ENCODE measurements at places on chromosomes 4 and X.

DNA sequence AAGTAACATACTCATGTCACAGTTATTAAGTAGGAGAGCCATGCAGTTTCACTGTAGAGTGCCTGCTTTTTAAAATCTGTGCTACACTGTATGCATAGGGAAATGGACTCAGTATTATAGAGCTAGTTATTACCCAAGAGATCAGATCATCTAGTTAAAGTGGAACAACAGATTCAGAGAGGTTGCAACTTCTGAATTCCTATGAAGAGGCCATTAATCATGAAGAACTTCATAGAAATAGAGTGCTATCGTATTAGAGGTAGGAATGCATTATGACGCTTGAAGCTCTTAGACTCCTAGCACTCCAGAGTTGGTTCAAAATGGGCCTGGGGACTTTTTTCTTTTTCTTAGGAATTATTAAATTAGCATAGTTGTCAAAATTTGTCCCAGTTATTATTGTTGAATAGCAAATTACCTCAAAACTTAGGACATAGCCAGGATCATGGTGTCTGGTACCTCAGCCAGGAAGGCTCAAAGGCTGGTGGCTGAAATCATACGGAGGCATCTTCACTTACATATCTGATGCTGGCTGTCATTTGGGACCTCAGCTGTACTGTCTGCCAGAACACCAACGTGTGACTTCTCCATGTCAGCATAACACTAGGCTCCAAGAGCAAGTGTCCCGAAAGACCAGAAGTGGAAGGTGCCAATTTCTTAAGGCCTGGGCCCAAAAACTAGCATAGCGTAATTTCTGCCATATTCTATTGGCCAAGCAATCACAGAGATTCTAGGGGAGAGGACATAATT lies 125.7 kb downstream of the STAG2 start:
- DNase-seq = no peak

- DNase-seq = no peak
These were observed 173.7 kb upstream of the LEF1 start for GRCh38 chr4:108342325-108342970.

DNA sequence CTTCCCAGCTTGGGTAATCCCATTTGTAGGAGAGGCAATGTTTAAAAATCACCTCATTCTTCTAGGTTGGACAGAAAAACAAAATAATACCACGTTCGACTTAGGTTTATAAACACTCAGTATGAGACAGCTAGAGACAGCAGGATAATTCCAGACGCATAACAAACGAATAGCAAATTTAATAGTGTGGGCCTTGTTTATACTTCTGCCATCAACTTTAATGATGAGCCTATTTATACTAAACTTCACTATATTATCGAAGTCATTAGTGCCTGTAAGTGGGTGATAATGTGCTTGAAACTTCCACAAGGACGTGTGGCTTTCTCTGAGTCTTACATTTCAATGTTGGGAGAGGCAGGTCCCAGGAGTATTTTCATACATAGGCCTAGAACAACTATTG lies 255.7 kb upstream of the PPARGC1A start:
- no peak for DNase-seq

GRCh38 chrX:140389331-140389730 lies 115.5 kb downstream of the SOX3 start:
- no peak for DNase-seq

DNA sequence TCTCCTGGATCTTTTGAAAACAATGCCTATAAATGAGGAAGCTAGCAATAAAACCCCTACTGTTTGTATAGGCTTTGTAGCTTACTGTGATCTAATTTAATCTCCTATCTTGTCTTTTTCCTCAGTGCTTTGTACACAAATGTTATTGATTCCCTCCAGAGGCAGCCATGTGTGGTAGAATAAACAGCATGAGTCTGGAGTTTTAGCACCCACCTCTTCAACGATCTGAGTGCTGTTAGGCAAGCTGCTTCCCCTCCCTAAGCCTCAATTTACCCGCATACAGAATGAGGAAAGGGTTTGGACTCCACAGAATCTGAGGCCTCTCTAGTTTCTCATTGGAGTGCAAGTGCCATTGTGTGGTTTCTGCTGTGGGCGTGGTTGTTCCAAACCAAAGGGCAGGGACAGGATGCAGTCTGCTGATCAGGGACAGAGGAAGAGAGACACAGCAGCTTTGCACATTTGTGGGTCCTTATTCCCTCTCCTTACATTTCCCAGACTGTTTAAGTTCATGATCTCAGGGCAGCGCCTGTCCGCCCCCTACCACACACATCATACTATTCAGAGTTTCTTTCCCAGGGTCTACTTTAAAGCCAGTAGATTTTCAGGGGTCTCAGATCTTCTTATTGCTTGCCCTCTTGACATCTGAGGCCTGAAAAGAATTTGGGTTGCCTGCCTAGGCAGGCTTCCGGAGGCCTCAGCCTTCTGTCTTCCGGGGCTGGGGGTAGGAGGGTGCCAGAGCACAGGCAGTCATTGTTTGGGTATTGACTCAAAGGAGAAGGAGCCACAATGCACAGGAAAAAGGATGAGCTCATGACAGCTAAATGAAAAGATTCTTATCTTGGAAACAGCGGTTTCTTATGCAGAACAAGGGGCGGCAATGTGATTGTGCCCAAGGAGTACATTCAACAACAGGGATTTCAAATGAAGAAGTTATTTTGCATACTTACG lies 114.9 kb upstream of the TEX13D start:
- DNase-seq = peak; percentile 22

- DNase-seq = no peak
These were observed 111.2 kb upstream of the PLS3 start for GRCh38 chrX:115449742-115450141.
